Heart left ventricle (tissue), 16 donors: ENCODE measurements at places on chromosomes 1 and 21.

DNA sequence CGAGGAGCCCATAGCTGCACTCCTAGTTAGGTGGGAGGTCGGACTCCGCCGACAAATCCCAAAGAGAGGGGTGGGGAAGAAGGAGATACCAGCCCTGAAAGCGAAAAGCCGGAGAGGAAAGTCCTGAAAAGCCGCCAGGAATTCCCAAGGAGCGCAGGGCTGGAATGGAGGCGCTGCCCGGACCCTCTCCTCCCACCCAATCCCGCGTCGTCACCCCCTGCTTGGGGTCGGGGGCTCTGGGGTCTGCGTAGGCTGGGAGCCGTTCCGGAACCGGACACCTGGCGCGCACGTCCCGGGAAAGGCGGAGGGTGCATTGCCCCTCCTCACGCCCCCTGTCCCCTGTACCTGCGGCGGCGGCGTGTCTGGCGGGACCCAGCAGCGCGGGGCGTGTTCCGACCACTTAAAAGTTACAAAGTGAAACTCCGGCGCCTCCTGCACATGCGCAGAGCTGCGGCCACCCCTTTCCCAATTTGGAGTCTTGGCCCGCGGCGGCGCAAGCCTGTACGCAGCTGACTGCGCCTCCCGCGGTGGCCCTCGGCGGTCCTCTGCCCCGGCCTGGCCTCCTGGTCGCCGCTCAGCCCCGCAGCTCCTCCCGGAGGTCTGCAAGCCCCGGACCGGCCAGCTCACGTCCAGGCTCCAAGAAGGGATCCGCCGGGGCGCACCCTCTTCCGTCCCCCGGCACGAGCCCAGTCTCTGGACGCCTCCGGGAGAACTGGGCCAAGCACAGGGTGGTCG, at the start of gene TMEM63A:
Gene TMEM63A (minus strand): TSS at position 422 of the 735 bp plus-strand sequence. CDS start 4,800 bp downstream, outside the sequence.
- H3K4me3 ChIP-seq = peak within 1 kb of the TSS; percentile 85
- H3K27ac ChIP-seq = peak within 1 kb of the TSS; percentile 86
- peaks cover 38% of the 10 kb centered on the region for H3K4me1 ChIP-seq
- DNase-seq = peak; percentile 96
- no peaks in the 10 kb centered on the region for H3K27me3 ChIP-seq

DNA sequence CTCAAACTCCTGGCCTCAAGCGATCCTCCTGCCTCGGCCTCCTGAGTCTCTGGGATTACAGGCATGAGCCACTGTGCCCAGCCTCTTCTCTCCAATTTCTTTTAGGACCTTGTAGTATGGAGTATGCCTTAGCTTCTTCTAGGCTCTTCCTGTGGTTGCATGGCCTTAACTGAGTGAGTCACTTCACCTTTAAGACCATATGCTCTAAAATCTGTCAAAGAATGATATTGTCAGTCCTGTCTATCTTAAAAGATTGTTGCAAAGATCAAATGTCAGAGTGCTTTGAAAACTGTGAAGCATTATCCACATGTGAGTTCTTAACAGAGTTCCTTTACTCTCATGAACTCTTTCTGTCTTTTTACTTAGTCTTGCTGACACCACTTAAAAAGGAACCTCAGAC, 37.2 kb downstream of the ATP2B4 start:
- H3K36me3 ChIP-seq = no peaks in the 10 kb centered on the region
- no peak overlapping the region for H3K4me3 ChIP-seq
- DNase-seq = no peak
- H3K4me1 ChIP-seq = peaks cover 90% of the 10 kb centered on the region
- H3K27me3 ChIP-seq = no peaks in the 10 kb centered on the region
- H3K27ac ChIP-seq = peak overlapping the region; percentile 54

- no peak overlapping the region for H3K27ac ChIP-seq
- DNase-seq = no peak
- no peaks in the 10 kb centered on the region for H3K4me1 ChIP-seq
- no peaks in the 10 kb centered on the region for H3K27me3 ChIP-seq
- H3K4me3 ChIP-seq = no peak overlapping the region
Observed at GRCh38 chr1:147099192-147099591, 73.1 kb downstream of the PRKAB2 start.

GRCh38 chr1:178490136-178490535, 6.6 kb downstream of the CLEC20A start:
- peaks cover 15% of the 10 kb centered on the region for H3K4me1 ChIP-seq
- H3K4me3 ChIP-seq = no peak overlapping the region
- H3K36me3 ChIP-seq = no peaks in the 10 kb centered on the region
- no peak for DNase-seq
- H3K27me3 ChIP-seq = no peaks in the 10 kb centered on the region

DNA sequence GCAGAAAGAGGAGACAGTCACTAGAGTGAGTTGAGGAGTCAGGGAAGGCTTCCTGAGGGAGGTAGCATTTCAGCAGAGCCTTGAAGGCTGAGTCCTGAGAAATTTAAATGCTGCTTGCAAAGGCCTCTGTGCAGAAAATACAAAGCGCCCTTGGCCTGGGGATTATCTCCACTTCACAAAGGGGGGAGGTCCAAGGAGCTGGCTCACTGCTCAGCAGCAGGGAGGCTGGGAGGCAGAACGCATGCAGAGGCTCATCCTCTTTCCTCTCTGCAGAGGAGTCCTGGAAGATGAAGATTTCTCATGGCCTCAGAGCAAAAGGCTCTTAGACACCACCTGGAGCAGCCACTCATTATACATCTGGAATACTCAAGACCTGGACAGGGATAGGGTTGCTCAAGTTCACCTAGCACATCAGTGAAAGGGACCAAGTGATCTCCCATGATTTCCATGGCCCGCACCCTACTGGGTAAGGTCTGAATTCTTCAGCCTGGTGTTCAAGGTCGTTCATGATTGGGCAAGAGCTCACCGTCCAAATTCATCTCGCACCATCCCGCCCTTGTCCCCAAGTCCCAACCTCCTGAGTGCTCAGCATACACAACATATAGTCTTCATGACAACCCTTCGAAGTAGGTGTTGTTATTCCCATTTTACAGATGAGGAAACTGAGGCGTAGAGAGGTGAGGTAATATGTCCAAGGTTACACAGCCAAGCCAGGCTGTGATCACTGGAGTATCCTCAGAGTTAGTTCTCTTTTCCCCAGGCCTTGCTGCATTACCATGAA, 9.0 kb downstream of the SLC1A7 start:
- no peak for DNase-seq
- no peaks in the 10 kb centered on the region for H3K4me1 ChIP-seq

GRCh38 chr1:31376375-31377134, 3.7 kb upstream of the FABP3 start:
- no peak overlapping the region for H3K4me3 ChIP-seq
- no peaks in the 10 kb centered on the region for H3K36me3 ChIP-seq
- H3K4me1 ChIP-seq = peaks cover 22% of the 10 kb centered on the region
- H3K27ac ChIP-seq = no peak overlapping the region

GRCh38 chr1:151325646-151326429, 1.4 kb downstream of the PI4KB start:
- no peaks in the 10 kb centered on the region for H3K27me3 ChIP-seq
- H3K4me1 ChIP-seq = peaks cover 6% of the 10 kb centered on the region
- peak overlapping the region; percentile 80 for H3K4me3 ChIP-seq
- H3K27ac ChIP-seq = peak overlapping the region; percentile 93
- H3K36me3 ChIP-seq = no peaks in the 10 kb centered on the region
